ENCODE measurements at places on chromosomes 3 and 15. TPM values are rescaled to one million over a fixed set of nuclear protein-coding genes. Genes with fewer than 3 reads are reported as not detected.
A peak's percentile ranks its signal among the peaks of the same experiment; 100 is the strongest.

ABHD5 gene
- total RNA-seq = 39.4 TPM

CCDC39 gene
- not detected for total RNA-seq

EIF5A2 gene
- total RNA-seq = 4.3 TPM

RBPMS2 gene
- total RNA-seq = 3.0 TPM

GASK1A gene
- 39.9 TPM for total RNA-seq

FBN1 gene
- 152 TPM for total RNA-seq

OSTN gene
- not detected for total RNA-seq

TLR9 gene
- total RNA-seq = not detected

C2CD4B gene
- total RNA-seq = 1.9 TPM

COL6A5 gene
- total RNA-seq = not detected

ROPN1 gene
- total RNA-seq = not detected

ZNF620 gene
- 2.2 TPM for total RNA-seq

NAALADL2 gene
- 7.0 TPM for total RNA-seq

ANKRD34C gene
- total RNA-seq = not detected

DNA sequence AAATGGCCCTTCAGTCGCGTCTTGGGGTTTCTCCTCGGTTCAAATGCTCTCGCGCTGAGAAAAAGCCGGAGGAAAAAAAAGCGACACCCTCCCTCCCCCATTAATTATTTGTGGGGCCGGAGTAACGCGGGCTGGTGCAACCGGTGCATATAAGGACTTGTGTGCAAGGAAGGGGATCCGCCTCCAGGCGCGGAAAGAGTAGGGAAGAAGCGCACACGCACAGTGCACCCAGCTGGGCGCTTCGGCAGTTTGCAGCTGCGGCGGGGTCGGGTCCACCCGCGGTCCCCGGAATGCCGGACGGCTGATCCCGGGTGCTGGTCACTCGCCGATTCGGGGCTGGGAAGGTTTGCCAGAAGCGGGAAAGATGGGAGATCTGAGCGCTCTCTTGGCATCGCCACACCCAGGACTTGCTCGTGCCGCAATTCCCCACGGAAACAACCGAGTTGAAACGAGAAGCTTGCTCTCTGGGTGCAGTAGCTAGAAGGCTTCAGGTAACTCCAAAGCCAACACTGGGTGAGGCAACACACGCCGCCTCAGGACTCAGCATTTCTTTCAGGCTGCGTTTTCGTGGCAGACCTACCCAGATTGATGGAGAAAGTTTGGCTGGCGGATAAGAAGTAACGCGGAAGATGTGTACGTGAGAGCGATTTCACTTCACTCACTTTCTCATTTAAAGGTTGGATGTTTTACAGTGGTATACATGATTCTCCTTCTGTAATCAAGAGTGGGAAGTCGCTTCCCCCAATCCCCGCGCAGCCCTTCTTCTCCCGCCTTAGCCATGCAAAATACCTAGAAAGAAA, 720 bp upstream of the TNIK start:
- no peak for DNase-seq

GRCh38 chr15:81889485-81889881, 156.3 kb downstream of the MEX3B start:
- no peak for DNase-seq

DNA sequence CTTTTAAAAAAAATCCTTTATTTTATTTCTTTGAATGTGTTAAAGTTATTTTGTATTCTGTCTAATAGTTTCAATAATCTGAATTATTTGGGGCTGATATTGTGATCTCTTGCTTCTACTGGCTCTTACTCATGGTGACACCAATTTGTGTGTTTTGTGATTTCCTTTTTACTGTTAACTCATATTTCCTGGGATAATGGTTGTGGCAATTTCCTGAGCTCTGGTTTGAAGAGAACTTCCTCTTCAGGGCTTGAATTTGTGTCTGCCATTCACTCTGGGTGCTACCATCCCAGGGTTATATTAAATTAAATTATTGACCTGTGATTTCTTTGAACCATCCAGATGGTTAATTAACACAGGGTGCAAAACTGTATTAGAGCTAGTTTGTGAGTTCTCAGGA, 60.4 kb upstream of the RNF7 start:
- no peak for DNase-seq

DNA sequence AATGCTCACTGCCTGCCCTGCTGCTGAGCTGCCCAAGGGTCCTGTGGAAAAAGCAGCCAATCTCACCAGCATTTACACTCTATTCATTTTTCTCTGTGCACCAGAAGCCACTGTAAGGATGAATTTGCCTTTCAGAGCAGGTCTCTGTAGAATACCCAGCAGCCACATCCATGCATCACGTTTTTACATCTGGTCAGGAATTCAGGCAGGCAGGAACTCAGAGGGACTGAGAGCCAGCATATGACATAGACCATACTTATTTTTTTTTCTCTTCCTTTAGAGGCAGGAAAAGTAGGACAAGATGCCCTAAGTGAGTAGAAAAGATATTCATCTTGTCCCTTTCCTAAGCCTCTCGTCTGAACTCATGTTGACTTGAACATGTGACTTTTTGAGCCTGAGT, 292.7 kb downstream of the EPHB1 start:
- no peak for DNase-seq

DNA sequence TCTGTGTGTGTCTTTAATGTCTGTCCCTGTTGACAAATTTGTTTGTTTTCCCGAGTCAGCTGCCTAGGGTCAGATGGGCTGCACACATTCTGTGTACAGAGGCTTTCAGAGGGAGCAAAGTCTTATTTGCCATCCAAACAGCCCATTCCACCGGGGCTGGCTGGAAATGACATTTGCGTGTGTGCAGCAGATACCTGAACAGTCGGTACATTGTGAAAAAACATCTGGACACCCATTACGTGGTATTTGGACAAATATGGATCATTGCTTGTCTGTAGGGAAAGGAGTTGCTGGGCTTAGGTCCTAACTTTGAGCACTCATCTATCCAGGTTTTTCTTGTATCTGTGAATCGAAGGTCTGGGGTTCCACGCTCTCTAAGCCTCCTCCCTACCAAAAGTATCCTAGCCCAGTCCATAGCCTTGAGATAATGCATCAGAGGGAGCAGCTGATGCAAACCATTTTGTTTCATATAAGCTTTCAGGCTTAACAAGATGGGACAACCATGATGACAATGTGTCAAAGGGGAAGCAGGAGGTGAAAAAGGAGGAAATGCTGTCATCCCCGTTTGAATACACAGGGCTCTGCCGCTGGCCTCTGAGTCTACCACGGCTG, 22.2 kb upstream of the CMTM8 start:
- DNase-seq = no peak

DNA sequence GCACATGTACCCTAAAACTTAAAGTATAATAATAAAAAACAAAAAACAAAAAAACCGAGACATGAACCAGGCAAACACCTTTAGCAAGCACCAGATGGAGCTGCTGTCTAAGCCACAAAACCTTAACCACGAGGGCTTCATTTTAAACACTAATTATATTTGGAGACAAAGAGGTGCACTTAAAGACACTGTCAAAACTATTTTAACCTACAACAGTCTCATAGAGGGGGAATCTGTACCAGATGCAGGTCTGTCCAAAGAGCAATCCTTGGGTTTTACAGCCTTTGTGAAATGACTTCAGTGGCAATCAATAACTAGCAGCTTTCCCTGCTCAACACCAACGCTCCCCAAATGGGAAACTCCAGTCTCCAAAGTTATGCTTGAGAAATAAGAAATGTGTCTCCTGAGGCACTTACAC, 115.7 kb upstream of the TSPAN3 start:
- DNase-seq = no peak

DNA sequence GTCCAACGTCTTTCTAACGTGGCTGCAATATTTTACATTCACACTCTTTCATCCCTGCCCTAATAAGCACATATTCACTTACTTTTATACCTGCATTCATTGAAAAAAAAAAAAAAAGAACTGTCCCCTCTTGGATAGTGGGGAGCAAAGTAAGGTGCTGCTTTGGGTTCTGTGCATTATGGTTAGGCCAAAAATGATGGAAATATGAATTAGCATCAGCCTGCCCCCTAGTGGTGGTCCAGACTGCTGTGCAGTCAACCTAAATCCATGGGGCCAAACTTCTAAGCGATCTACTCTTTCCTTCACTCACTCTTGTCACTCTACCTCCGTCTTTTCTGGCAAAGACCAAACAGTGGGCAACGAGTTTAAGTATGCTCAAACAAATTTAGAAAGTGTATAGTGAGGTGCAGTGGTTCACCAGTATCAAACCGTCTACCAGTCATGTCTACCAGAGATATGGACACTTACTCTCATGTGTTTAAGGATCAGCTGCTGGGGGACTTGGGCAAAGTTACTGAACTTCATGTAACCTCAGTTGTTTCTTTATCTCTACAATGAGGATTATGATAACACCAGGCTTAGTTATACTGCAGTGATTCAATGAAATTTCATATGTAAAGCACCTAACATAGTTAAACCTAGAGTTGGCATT, 61.5 kb upstream of the GRM7 start:
- peak; percentile 31 for DNase-seq

DNA sequence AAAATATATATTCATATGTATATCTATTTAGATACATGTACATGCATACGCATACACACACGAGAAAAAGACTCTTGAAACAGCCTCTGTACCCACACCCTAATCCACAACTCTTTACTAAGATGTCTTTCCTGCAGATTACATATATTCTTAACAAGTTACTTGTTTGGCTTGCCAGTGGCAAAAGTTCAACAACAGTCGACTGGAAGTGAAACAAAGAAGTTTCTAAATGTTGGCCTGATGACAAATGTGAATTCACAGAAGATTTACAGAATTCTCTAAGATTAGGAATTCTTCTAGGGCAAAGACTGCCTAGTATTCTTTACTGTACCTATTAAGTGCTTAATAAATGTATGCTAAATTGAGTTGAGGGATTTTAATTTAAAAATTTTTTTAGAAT, 116.8 kb downstream of the CDIN1 start:
- no peak for DNase-seq

- DNase-seq = no peak
Measured at GRCh38 chr3:141431411-141432378, 55.1 kb upstream of the RASA2 start.

DNA sequence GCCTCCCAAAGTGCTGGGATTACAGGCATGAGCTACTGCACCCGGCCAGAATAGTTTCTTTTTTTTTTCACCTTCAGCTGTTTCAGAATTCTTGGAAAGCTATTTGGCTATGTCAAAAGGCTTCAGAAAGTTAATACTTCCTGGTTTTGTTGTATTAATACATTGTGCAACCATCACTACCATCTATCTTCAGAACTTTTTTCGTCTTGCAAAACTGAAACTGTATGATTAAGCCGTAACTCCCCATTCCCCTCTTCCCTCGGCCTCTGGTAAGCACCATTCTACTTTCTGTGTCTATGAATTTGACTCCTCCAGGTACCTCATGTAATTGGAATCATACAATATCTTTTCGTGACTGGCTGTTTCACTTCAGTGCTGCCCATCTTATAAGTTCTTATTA, 5.2 kb upstream of the NOX5 start:
- no peak for DNase-seq

- no peak for DNase-seq
Measured at GRCh38 chr3:194929578-194929960, 243.9 kb downstream of the FAM43A start.

DNA sequence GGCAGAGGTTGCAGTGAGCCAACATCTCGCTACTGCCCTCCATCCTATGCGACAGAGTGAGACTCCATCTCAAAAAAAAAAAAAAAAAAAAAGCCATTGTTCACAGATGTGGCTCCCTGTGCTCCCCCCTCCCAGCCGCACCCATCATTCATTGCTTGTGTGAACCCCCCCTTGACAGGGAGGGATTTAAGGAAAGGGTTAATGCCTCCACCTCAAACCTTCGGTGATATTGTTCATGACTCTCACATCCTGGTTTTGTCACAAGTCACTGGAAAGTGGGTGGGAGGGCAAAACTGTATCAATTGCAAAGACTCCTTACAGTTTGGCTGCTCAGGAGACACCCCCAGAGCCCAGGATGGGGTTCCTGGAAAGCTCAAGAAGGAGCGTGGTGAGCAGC, 7.7 kb downstream of the SLC6A6 start:
- no peak for DNase-seq

DNA sequence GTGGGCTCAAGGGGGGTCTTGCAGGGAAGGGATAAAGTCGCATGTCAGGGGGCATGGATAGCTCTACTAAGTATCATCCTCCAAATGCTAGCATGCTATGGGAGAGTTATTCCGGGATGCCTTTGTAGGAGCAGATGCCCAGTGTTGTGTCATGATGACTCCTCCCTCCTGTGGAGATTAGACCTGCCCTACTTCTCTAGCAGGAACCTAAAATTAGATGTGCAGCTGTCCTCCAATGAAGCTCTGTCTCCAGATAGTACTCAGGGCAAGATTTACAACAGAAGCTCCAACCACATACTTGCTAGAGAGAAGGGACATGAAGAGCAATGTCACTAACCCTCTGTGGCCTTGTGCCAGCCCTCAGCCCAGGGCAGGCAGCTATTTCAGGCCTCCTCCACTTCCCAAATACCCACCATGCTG, 82.5 kb downstream of the AGBL1 start:
- DNase-seq = no peak

GRCh38 chr3:116033516-116033915, 410.2 kb downstream of the GAP43 start:
- no peak for DNase-seq

DNA sequence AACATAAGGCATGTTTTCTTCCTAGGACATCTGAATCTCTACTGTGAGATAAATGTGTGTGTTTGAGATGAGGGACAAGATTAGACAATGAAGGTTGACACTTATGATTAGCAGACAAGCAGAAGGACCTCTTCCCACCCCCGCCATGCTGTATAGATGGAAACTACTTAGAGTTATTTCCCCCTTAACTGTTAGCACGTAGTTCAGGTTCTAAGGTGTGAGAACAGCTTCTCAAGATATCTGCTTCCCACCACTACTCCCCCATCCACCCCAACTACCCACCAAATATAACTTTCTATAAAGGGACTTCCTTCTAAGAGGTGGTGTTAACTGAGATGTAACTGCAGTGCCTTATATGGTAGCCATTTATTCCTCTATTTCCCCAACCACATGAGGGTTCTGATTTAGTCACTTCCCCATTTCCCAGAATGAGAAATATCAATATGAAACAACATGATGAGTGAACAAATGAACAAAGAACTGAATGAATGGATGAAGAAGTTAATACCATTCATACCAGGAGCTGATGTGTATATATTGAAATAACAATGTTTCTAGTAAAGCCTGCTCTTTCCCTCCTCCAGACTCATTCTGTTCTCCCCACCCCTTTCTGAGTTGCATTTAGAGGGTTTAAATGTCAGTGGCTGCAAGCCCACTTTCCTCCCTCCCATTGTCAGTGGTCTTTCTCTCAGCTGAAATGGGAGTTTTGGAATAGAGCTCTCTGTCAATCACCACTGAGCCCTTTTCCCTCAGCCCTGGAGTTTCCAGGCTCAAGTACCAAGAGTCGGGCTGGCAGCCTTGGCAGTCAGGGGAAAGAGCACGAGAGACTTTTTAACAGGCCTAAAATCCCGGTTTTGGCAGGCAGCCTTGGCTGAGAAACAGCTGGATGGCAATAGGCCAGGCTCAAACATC, 7.7 kb upstream of the RFTN1 start:
- DNase-seq = no peak

DNA sequence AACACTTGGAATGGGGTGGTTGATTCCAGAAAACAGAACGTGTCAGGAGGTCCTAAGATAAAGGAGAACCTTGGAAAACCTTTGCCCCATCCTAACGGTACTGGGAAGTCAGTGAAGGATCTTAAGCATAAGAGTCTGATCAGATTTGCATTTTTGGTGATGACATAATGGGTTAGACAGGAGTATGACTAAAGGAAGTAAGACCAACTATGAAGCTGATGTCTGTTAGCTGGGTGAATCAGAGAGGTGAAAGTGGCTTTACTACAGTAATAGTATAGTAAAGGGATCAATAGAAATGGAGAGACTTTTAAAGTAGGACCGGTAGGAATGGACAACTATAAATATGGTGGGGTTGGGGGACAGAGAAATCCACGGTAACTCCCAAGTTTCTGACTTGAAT, 12.6 kb downstream of the GTF2A2 start:
- no peak for DNase-seq

- DNase-seq = no peak
Measured at GRCh38 chr3:134277066-134277660, 26.5 kb upstream of the RYK start.
